Hematopoietic multipotent progenitor cell treated with erythropoietin and hydrocortisone succinate and interleukin-3 and kit ligand, for 6 days (in vitro differentiated cells): ENCODE measurements at places on chromosomes 5 and 9.

DNA sequence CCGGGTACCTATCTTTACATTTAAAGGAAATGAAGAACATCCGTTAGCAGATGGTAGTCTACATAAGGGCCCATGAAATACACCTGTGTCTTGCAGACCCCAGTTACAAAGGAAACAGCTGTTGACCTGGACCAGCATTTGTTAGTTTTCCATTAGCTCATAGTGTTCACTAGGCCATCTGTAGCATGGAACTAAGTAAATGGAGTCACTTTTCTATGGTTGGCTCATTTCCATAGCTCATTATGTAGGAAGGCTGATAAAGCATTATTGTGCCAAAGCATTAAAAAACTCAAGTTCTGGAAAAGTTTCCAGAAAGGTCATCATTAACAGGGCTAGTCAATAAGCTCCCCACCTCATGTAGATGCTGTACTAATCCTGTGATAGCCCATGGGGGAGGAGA is 62.1 kb downstream of the PCSK1 start:
- no peak for DNase-seq

DNA sequence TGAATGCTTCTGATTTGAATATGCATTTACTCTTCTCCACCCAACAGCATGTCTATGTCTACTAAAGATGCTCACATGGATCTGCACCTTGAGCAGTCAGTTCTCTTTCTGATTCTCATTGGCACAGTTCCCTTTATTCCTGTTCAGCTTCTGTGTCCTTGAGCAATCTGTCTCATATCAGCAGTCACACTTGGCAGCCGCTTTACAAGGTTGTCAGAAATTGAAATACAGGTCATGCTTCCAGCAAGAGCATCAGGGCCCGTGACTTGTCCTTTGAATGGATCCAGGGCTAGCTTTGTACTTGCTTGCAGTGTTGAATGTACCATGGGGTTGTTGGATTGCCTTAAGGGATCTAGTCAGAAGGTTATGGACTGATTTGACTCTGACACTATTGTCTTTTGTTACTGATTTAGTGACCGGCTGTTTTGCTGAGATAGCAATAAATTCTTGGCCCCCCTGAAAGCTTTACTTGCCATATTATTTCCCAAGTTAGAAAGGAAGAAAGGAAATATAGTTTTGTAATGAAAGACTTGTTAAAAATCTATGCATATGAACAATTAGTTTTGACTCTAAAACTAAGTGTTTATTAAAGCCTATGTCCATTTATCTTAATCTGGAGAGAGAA is 273.4 kb upstream of the ISL1 start:
- DNase-seq: no peak

DNA sequence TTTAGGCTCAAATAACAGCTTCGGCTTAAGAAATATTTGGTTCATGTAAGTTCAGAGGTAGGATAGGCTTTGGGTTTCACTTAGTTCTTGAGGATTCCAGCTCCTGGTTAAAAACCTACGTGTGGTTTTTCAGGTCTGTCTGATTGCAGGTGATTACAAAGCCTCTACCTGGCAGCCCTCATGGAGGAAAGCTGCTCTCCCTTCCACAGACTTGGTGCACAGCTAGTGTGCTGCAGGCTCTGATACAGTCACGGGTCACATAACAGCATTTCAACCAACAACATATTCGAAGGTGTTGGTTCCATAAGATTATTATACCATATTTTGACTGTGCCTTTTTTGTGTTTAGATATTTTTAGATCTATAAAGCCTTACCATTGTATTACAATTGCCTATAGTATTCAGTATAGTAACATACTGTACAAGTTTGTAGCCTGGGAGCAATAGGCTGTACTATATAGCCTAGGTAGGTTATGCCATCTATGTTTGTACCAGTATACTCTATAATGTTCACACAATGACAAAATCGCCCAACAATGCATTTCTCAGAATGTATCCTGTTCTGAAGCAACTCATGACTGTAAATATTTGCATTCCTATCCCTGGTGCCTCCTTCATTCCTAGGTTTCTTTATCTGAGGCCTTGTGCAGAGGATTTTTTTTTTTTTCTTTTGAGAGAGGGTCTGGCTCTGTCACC is 8.0 kb upstream of the DCP2 start:
- DNase-seq: no peak

DNA sequence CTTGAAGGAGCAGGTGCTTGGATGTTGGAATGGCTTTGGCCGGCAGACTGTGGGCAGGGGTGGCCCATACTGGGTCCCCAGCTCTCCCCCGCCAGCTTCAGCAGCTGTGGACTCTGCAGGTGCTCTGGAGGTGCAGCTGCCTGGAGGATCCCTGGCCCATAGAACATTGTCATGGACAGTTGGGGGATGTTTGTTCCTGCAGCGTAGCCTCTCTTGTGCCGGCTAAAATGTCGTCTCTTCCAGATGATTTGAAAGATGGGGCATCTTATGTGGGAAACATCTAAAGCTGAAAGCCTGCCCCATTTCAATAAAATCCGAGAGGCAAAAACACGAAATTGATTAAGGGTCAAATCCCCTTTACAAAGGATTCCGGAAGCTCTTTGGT is 13.5 kb upstream of the SLC6A19 start:
- DNase-seq: no peak

DNA sequence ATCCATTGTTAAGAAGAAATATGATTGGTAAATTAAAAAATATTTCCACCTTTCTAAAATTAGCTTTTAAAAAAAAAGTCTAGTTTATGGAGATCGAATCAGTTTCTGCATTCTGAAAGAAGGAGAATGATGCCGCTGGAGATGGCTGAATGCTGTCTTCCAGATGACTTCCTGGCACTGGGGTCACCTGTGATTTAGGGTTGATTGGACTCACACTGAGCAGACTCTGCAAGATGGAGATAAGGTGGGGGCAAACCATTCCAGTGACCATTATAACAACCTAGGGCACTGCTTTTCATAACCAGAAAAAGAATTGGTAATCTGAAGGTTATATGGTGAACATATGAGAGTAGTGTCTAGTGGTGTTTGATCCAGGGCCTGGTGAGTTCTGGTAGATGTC is 40.8 kb downstream of the RHOBTB3 start:
- no peak for DNase-seq

- no peak for DNase-seq
Observed at GRCh38 chr9:4124266-4124665, 175.6 kb downstream of the GLIS3 start.

DNA sequence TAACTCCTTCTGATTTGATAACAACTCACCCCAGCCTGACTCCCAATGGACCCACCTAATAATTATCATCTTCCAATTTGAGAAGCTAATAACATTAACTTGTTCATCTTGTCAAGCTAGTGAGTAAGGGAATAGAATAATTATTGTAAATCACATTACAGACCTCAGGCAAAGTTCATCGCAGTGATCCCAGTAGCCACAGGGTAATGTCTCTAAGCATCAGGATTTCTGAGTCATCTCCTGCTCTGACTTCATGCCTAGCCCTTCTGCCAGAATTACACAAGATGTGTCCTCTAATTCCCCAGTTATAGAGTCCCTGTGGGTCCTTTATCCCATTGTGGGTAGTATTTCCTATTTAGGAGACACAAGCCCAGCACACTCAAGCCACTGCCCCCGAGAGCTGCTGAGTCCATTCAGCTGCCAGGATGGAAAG is 365.7 kb downstream of the DEPDC1B start:
- no peak for DNase-seq

GRCh38 chr9:81396528-81396927 is 292.8 kb downstream of the TLE1 start:
- DNase-seq: no peak

GRCh38 chr9:114446036-114446435 is 58.3 kb upstream of the AKNA start:
- DNase-seq: no peak

GRCh38 chr9:114382699-114383520 is 4.9 kb downstream of the AKNA start:
- peak; percentile 52 for DNase-seq

- no peak for DNase-seq
Observed at GRCh38 chr5:88820581-88820980, 62.4 kb downstream of the MEF2C start.

DNA sequence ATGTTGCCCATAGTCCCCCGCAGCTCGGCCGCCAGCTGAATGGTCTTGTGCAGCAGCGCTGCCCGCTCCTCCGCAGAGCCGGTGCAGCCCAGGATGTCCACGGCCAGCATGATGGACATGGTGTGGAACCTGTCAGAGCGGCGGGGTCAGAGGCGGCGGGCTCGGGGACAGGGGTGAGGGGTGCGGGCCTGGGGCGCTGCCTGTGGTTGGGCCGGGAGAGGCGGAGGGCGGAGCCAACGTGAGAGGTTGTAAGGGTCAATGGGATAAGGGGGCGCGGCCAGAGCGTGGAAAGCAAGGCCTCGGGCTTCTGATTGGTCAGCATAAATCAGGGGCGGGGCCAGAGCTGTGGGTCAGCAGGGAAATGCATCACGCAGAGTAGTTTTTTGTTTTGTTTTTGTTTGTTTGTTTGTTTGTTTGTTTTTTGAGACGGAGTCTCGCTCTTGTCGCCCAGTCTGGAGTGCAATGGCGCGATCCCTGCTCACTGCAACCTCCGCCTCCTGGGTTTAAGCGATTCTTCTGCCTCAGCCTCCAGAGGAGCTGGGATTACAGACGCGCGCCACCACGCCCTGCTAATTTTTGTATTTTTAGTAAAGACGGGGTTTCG is 6.8 kb upstream of the TOR2A start:
- no peak for DNase-seq

GRCh38 chr5:103860327-103860726 is 297.7 kb upstream of the NUDT12 start:
- DNase-seq: no peak

GRCh38 chr5:22621084-22621483 is 232.1 kb downstream of the CDH12 start:
- DNase-seq: no peak

GRCh38 chr9:70111042-70111602 is 67.5 kb downstream of the MAMDC2 start:
- DNase-seq: peak; percentile 77

GRCh38 chr5:72518001-72518683 is 10.9 kb upstream of the ZNF366 start:
- peak; percentile 43 for DNase-seq

DNA sequence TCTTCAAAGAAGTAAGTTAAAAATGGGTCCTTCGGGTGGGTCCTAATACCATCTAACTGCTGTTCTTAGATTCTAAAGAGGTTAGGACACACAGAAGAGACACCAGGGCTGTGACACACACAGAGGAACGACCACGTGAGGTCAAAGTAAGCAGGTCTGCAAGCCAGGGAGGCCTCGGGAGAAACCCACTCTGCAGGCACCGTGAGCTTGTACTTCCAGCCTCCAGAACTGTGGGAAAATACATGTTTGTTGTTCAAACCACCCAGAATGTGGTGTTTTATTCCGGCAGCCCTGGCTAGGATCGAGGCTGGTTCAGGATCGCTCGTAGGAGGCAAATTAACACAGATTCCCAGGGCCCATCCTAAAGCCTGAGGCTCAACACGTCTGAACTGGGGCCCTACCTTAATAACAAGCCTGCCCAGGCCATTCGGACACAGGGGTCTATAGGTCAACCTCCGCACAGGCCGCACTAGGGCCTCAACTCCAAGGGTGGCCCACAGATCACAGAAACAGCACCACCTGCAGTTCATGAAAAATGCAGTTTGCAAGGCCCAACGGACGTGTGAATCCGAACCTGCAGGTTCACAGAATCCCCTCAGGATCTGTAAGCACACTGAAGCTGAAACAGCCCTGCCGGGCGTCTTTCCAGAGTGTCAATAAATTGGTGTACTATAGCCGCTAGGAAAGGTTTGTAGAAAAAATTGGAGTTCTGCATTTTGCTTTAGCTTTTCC is 7.1 kb downstream of the MED10 start:
- DNase-seq: no peak

- no peak for DNase-seq
Observed at GRCh38 chr5:107289030-107289714, 381.6 kb downstream of the EFNA5 start.

DNA sequence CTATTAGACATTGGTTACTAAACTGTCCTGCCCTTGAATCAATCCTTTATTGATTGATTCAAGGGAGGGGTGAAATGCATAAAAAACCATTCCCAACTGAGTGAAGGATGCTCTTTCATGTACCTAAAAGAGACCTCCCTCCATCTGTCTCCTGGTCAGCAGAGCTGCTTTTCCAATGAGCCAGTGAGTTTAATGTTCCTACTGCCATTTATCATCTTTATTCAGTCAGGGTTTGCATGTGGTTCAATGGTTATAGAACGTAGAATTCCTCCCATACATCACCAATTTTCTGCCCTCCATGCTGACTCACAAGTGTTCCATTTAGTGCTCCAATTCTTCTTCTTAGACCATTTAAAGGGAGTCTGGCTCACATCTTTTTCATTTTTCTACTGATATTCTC is 199.1 kb upstream of the PCSK5 start:
- DNase-seq: no peak

- DNase-seq: no peak
Observed at GRCh38 chr5:135565266-135565665, 13.5 kb downstream of the CXCL14 start.

GRCh38 chr9:36738318-36738976 is 165.8 kb downstream of the MELK start:
- no peak for DNase-seq

DNA sequence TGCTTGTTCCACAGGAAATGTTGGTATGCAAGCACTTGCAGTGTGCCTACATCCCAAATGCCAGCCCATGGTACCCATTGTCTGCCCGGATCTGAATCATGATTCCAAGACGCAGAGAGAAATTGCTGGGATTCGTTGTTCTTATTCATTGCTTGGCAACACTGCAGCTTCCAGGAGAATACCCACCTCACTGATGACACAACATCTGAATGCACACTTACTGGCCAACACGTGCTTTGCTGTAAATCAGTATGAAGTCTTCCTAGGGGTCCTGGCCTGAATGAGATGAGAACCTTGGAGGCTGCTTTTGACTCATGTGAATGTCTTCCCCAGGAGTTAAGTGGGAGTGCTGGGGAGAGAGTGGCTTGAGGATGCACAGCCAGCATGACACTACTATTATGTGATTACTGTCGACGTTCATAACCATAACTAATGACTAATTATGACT is 11.6 kb downstream of the SRD5A1 start:
- DNase-seq: no peak

GRCh38 chr5:122311497-122311960 is 508 bp upstream of the SNCAIP start:
- DNase-seq: no peak

GRCh38 chr5:154713615-154714125 is 41.5 kb upstream of the LARP1 start:
- no peak for DNase-seq

DNA sequence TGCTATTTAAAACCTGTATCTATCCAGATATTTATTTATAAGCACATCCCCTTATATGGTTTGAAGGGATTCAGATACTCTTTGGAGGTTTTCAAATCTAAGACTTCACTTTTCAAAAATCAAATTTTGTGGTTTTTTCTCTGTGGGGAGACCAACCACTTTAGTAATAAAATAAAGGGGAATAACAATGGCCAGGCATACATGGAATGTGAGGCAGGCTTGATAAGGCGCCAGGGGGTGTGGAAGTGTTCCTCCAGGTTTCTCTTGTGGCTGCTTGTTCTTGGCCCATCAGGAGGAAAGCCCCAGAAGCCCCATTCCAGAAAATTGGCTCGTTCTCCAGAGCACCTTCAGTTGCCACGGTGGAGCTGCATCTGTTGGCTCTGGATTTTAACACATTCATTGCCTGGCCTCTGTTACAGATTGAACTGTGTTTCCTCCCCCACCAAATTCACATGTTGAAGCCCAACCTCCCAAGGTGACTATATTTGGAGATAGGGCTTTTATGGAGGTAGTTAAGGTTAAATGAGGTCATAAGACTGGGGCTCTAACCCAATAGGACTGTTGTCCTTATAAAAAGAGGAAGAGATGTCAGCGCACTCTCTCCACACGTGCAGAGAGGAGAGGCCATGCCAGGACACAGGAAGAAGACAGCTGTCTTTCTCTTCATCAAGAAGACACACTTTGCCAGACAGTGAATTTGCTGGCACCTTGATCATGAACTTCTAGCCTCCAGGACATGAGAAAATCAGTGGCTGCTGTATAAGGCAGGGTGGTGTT is 195.9 kb downstream of the TMEM38B start:
- peak; percentile 30 for DNase-seq
